Uterine smooth muscle cell (primary cell): ENCODE measurements at places on chromosomes 11 and 22. TPM values are rescaled to one million over a fixed set of nuclear protein-coding genes. Genes with fewer than 3 reads are reported as not detected.

The KRTAP5-7 gene
- 0.11 TPM in 1 of 2 replicates, not detected in the other for total RNA-seq

The PKP3 gene
- 0.66 and 0.87 TPM in 2 replicates for total RNA-seq

The KDELR3 gene
- 78.1 and 98.8 TPM in 2 replicates for total RNA-seq

The MUC2 gene
- under 0.01 TPM in 1 of 2 replicates, not detected in the other for total RNA-seq

The DDT gene
- 79.0 and 103 TPM in 2 replicates for total RNA-seq

The GGTLC2 gene
- total RNA-seq: not detected in 2 replicates

The CCDC157 gene
- total RNA-seq: 1.6 and 2.5 TPM in 2 replicates

The ISX gene
- not detected in 2 replicates for total RNA-seq

The EMID1 gene
- total RNA-seq: not detected in 2 replicates

The PTGDR2 gene
- 0.11 and 0.12 TPM in 2 replicates for total RNA-seq

The SMC1B gene
- total RNA-seq: under 0.01 TPM in 1 of 2 replicates, not detected in the other

The SAA4 gene
- not detected in 2 replicates for total RNA-seq

The SLC43A3 gene
- 85.2 and 98.7 TPM in 2 replicates for total RNA-seq

The MFNG gene
- total RNA-seq: under 0.01 and 0.25 TPM in 2 replicates

The GSTT2B gene
- total RNA-seq: 4.5 and 8.1 TPM in 2 replicates

The GPHA2 gene
- total RNA-seq: not detected in 2 replicates

The APOA5 gene
- not detected in 2 replicates for total RNA-seq

The AHNAK gene
- total RNA-seq: 598 and 812 TPM in 2 replicates
